ENCODE measurements at places on chromosomes 11 and 22.

- no peak for DNase-seq
Observed at GRCh38 chr11:14186046-14186775, 172.8 kb downstream of the RRAS2 start.

GRCh38 chr11:110123003-110123402 is 29.8 kb downstream of the ZC3H12C start:
- no peak for DNase-seq

DNA sequence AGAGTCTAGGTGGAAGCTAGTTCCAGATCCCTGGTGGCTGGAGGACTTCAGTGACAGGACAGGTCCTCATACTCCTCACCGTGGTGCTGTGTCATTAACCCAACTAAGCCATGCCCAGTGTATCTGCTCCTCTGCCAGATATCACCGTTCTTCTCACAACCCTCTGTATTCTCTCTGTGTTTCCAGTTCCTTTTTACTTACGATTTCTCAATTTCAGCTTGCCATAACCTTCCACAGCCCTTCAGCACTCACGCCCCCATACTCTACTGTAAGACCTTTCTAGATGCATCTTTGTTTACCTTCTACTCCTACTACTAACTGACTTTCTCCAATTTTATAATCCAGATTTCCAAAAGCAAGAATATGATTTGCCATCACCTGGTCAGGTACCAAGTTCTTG is 26.1 kb upstream of the RIC3 start:
- DNase-seq, result no peak

GRCh38 chr22:49297286-49297870 is 530.3 kb downstream of the BRD1 start:
- DNase-seq, result no peak

DNA sequence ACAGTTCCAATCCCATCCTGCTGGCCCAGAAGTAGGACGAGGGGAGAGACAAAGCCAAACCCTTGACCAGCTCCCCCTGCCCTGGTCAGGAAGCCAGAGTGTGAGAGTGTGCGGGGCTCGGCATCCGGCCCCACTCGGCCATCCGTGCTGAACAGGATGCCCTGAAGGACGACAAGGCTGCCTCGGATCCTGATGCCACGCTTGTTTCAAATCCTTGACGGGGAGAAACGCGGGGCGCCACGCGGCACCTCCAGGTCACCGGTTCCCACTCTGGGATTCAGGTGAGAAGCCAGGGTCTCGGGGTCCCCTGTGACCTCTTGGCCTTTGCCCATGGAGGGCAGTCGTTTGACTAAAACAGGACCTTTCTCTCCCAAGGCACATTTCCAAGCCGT is 167.8 kb downstream of the BRD1 start:
- no peak for DNase-seq

GRCh38 chr11:34331736-34332135 is 26.1 kb downstream of the ABTB2 start:
- DNase-seq, result no peak

DNA sequence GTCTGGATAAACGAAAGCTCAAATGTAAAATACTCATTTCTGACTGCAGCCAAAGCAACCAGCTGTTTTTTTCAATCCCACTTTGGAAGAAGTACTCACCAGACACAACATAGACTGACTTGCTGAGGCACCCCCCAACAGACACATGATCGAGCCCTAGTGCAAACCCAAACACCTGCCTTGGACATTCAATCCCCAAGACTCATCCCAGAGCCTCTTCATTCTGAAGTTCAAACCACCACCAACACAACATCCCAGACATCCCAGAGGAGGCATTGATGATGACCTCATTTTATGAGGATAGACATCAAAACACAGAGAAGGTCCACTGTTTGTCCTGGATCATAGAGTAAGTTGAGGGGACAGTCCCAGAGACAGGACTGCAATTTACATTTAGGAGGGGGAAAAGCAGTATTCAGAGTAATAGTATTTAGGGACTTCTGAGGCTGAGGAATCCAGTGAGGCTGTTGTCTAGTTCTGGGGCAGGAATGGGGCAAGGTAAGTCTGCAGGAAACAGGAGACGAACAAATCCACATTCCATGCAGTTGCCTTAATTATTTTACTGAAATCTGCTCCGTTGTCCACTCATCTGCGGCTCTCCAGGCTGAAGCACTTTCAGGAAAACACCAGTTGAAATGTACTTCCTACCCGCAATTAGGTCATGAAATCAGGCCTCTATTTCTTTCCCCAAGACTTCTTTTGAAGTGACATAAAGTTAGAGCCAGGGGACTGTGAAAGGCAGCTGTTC is 54.8 kb downstream of the CLPB start:
- no peak for DNase-seq

DNA sequence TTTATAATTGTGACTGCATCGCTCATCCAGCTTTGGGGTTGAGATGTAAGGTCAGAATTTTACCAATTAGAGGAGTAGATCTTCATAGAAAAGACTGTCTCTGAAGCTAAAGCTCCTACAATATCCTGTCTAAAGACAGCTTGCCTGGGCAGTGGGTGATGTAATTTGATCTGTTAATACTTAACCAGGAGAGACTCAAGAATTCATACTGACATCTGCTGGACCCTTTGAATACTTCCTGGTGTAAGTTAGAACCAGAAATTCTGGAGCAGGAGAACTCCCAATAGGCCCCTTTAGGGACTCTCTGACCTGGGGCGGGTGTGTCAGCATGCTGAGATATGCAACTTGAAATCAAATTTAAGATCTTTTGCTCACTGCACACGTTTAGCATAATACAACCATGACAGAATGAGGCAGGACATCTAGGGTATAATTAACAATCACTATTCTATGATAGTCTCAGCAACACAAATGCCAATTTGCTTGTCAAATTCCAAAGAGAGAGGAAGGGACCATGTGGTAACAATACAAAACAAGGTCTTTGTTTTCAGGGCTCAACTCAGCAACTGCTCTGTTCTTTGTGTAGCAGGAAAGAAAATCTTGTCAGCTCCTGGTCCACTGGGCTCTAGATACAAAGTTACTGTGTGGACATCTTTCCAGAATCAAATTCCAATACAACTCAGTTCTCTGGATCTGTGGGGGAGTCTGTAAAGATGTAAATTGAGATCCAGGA is 143.9 kb downstream of the INSC start:
- DNase-seq, result no peak

DNA sequence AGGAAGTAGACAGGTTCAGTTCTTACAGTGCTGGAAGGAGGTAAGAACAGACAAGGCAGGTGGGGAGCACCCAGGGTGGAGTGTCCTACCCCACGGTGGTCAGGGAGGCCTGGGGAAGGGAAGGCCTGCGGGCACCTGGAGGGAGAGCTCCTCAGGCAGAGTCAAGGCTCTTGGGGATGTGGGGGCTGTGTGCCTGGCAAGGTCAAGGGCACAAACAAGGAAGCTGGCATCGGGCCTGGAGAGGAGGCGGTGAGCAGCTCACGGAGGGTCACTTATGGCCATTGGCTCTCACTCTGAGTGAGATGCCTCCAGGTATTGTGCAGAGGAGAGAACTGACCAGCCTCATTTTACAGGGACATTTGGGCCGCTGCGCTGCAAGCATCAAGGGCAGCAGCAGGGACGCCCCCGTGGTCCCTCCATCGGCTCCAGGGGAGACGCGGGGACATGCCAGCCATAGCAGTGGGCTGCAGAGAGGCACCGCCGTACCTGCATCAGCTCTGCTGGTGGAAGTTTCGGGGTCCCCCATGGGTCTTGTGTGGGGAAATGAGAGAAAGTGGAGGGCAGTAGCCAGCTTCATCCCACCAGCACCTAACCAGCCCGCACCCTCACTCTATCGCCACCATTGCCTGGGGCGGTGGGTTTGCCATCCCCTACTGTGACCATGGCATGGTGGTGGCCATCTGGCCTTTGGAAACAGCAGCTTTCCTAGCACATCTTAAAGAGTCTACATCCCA is 37.5 kb upstream of the RTL6 start:
- no peak for DNase-seq

GRCh38 chr11:118000850-118001228 is 14.6 kb downstream of the IL10RA start:
- no peak for DNase-seq

DNA sequence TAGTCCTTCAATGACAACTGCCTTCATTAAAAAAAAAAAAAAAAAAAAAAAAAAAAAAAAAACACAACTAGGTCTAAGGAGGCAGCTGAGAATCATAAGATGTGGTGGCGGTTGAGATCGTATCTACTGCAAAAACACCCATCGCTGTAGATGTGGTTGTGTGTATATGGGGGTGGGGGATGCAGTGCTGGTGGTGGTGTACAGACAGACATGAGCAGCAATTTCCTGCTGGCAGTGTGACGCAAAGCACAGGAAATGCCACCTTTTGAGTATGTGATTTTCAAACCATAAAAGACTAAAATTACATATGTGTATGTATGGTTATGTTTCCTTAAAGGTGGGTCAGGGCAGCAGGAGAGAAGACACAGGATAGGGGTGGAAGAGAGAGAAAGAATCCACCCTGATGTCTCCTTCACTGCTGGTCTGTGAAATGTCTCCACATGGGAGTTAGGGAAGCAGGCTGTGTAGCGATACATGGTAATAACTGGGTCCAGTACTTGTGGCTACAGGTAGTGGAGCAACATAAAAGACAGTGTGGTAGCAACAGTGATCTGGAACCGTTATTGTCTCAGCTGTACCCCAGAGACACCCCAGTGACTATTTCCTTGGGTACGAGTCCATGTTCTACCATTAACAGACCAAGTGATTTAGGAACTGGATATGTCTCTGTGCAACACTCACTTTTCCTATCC is 57.9 kb downstream of the SYTL2 start:
- peak; percentile 53 for DNase-seq

DNA sequence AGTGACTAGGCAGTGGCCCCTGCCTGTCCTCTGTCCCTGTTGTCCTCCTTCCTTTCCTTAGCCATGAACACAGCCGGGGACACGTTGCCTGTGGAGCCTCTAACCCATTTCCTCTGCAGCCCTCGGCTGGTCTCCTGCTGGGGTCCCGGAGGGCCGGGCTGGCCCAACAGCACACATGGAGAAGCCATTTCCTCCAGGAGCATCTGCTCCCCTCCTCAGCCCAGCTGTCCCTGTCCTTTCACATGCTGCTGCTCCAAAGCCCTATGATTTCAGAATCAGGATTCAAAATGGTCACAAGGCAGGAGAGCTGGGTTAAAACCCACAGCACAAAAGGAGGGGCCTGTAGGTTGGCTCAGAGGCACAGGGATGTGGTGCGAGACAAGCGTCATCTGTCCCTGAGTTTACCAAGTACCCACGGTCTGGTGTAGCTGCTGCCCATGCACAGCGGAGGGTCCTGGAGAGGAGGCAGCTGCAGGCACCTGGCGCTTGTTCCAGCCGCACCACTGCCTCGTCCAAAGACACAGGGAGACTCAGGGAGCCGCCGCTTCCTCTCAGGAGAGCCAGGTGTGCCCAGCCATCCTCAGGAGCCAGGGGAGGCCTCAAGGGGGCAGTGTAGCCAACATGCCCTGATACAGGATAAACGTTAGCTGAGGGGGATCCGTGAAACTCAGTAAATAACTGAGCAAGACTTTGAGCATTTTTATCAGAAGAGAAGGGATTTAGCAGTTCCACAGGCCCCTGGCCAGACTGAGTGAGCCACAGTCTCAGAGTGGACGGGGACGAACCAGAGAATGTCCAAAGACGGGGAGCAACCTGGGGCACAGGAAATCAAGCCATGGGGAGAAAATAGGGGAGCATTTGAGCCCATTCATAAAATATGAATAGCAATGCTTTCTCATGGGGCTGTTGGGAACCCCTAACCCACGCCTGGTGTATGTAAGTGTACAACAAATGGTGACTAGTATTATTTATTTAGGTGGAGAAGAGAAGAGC is 3.9 kb upstream of the VSIG10L2 start:
- peak; percentile 39 for DNase-seq

- DNase-seq, result no peak
Observed at GRCh38 chr11:17643506-17644405, 75.6 kb upstream of the MYOD1 start.

DNA sequence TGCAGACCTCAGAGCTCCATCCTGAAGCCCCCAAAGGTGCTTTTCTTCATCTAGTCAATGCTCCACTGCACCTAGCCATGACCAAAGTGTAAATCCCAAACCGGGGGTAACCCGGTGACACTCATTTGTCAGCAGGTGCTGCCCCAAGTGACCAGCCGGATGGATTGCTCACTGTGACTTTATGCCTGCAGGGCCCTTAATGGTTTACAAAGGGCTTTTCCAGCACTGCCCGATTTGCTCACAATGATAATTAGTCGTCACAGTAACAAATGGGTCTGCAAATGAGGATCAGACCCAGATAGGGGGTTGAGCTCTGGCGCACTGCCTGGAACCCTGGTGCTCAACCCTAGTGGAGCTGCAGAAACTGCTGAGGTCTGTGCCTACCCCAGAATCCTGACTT is 45.7 kb upstream of the CD5 start:
- no peak for DNase-seq

GRCh38 chr22:50170453-50171318 is at the start of gene PANX2:
TSS of gene PANX2 (plus strand) at chr22:50170731. CDS start at chr22:50170731, 0 bp downstream.
- DNase-seq, result no peak

- no peak for DNase-seq
Observed at GRCh38 chr22:27745154-27745553, 56.4 kb downstream of the MN1 start.

GRCh38 chr22:36767035-36767775 is 8.7 kb downstream of the IFT27 start:
- no peak for DNase-seq

Measured in stimulated activated CD4-positive, alpha-beta T cell treated with anti-CD3 and anti-CD28 coated beads, TNF-alpha, amount 100 ng/mL, for 1 hour (primary cell).